ENCODE measurements at places on chromosomes 5 and 9.
A peak's percentile ranks its signal among the peaks of the same experiment; 100 is the strongest.

DNA sequence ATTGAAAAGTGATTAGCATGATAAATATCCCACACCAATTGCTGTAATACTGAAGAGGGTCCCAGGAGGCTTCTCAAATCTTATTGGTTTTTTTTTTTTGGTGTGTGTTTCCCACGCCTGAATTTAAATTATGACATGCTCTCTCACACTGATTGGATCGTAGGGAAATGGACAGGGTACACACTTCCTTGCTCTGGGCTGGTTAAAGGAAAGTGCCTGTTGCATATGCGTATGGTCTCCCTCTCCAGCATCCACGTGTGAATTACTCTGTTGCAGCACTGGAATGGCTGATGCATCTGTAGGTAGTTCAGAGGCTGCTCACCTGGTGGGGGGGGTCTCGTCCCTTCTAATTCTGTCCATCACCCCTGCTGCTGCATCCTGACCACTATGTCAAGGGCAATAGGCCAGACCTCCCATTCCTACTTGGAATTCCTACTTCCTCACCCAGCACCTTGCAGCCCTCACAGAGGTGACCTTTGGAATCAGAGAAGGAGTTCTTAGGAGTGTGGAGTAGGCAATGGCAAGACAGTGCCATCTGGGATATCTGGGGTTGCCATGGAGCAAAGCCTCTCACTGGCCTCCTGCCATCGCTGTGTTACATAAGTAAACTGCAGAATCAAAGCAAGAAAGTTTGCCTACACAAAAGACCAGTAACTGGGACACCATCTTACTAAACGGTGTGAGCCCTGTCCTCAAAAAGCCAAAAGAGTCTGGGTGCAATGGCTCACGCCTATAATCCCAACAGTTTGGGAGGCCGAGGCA lies 71.4 kb upstream of the FBXW11 start:
- DNase-seq: no peak

- no peak for DNase-seq
Measured at GRCh38 chr5:51694826-51695225, 311.6 kb downstream of the ISL1 start.

DNA sequence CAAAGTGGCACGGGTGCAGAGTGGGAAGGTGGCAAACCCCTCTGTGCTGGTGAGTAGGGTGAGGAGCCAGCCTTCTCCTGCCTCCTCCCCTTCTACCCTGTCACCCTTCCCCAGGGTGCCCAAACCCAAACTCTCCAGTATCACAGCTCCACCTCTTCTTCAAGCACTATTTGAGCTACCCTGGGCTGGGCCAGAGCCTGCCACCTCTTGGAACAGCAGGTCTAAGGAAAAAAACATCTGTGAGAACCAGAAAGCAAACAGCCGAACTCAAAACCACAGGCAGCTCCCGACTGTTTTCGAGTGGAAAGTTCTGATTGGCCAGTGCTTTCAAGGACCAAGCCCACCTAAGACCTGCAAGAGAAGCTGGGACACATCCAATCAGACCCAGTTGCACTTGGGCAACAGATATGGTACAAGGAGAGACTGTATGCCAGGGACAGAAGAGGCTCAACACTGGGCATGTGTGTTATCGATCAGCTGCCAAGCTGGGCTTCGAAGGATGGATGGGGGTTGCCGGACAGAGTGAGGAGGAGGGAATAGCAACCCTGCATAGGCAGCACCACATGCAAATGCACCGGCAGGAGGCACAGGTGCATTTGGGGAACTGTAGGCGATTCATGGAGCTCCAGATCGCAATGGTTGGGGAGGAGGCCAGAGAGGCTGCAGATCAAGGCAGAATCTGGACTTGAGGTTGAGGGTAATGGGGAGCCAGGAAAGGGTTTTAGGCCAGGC lies 19.7 kb downstream of the ACSL6 start:
- no peak for DNase-seq

- DNase-seq: peak; percentile 45
Measured at GRCh38 chr5:176425138-176425537, 8.8 kb upstream of the CLTB start.

DNA sequence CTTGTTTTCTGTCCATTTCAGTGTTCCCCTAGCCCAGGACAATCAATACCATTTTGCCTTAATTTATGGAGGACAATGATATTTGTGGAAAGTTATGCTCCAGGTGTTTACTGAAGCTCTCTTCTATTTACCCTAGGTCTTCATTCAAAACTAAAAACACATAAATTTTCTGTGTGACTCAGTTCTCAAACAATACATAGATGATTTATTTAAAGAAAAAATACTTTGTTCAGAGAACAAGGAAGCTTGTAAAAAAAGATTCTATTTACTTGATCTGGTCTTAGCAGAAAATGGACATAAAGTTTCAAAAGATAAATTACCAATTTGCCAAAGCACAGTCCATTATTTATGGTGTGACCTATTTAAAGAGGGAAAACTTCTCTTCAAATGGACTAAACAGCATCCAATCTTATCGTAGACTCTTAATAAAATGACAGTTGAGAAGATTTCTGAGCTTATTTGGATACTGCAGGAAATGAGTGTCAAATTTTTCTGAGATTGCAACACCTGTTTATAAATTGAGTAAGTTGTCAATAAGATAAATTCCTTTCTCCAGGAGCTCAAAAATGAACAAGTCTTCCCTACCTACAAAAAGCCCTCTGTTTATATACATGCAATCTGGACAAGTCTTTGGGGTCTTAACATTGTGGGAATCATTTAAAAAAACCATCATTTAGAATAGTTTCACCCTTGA lies 627.2 kb downstream of the PSAT1 start:
- no peak for DNase-seq

- peak; percentile 7 for DNase-seq
Measured at GRCh38 chr5:163993126-163993525, 487.7 kb downstream of the MAT2B start.

GRCh38 chr9:38127271-38127839 lies 58.3 kb upstream of the SHB start:
- DNase-seq: peak; percentile 13

- DNase-seq: no peak
Measured at GRCh38 chr5:74069741-74070140, 443.7 kb downstream of the ARHGEF28 start.

GRCh38 chr5:65696892-65697291 lies 25.0 kb downstream of the SGTB start:
- peak; percentile 3 for DNase-seq

- peak; percentile 83 for DNase-seq
Measured at GRCh38 chr9:36102742-36103495, 33.6 kb upstream of the GLIPR2 start.

DNA sequence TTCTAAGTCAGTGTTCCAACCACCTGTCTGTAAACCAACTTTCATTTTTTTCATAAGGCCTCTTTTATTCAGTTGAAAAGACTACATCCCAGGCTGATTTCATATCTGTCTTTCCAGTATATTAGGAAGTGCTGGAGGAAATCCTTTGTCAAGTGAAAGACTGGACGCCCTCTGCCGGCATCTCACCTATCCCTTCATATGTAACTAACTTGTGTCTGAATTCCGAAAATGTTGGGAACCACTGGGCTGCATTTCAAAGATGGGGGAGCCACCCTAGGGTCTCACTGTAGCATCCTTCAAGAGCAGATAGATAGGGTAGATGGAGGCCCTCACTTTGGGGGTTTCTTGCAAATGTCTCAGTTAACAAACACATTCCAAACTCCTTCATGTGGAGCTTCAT lies 569.8 kb downstream of the CTNND2 start:
- no peak for DNase-seq

GRCh38 chr5:154331232-154331631 lies 114.6 kb upstream of the SAP30L start:
- no peak for DNase-seq

DNA sequence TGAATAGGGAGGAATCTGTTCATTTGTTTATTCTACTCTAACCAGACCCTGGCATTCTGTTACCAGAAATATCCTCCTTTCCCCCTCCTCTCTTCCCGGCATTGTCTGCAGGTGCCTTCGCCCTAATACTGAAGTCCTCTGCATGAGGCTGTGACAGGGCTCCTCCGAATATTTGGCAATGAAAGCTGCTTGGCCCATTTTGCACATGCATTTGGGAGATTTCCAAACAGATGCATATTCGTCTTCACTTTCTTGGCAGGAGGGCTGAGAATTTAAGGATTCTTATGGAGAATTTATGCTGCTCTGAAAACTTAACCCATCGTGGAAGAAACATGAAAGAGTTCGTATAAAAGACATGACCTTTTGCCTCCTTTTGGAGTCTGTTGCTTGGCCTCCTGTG lies 484.0 kb downstream of the ZNF608 start:
- peak; percentile 15 for DNase-seq

GRCh38 chr9:70595211-70595610 lies 180.8 kb upstream of the KLF9 start:
- no peak for DNase-seq

DNA sequence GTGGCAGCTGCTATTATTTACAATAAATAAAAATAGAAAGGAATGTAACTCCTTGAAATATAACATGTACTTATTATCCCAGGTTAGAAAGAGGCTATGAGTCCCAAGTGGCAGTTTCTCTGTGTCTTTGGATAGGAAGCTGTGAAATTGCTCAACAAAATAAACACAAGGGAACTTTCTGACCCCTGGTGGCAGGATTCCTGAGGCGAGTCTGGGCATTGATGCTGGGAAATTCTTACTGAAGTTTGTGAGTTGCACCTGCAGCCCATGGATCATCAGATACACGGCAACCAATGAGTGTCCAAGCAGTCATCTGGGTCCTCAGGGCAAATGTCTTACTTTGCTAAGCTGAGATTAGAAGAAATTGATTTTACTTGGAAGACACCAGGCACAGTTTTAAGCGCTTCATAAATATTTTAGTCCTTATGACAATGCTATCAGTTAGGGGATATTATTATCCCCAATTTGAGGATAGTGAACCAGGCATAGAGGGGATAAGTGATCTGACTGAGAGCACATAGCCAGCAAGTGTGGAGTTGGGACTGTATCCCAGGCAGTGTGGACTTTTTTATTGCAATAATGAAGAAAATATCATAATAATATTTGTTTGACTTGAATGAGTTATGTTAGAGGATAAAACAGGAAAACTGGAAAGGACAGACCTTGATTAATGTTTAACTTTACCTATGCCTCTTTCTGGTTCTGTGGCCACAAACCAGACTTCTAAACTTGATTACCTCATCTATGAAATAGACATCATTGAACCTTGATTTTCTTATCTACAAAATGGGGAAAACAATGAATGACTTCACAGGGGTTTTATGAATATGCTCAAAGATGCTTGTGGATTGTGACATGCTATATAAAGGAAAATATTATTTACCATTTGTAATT lies 265.5 kb upstream of the ADAMTSL1 start:
- peak; percentile 25 for DNase-seq

DNA sequence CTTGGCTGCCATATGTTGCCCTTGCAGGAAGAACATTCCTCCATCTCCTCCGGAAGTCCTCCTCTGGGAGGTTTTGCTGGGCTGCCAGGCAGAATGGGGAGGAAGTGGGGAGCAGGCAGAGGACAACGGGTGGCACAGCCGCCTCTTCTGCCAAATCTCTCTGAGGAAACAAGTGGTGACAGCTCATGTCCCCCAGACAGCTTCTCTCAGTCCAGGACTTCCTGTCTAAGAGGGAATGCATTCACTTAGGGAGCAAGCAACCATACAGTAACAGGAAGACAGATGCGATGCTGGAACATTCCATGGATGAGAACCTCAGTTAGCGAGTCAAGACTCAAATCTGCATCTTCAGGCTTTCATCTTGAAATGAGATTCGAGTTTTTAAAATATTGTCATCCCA lies 701.0 kb downstream of the SEMA5A start:
- DNase-seq: peak; percentile 40

GRCh38 chr9:109560470-109561132 lies 62.5 kb upstream of the PTPN3 start:
- no peak for DNase-seq

DNA sequence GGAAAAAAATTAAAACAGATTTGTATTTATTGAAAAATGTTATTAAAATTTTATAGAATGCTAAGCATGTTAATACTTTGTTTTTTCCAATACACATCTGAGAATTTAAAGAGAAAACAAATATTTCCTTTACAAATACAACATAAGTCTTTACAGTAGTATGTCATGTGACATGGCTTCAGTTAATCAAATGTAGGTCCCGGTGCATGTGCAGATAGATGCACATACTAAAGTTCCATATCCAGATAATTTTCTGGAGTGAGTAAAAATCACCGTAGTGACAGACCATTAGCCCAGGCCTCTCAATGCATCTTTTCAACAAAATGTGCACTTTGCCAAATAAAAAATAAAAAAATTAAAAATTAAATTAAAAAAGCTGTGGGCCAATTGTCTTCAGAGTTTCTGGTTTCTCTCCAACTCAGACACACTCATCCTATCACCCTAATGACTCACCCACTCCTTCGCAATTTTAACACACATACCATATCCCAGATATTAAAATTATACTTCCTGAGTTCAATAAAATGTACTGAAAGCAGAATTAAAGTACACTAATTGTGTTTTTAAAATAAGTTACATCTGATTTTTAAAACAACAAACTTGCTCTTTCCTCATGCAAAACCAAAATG lies 508.1 kb downstream of the NR2F1-AS1 start:
- DNase-seq: peak; percentile 64

DNA sequence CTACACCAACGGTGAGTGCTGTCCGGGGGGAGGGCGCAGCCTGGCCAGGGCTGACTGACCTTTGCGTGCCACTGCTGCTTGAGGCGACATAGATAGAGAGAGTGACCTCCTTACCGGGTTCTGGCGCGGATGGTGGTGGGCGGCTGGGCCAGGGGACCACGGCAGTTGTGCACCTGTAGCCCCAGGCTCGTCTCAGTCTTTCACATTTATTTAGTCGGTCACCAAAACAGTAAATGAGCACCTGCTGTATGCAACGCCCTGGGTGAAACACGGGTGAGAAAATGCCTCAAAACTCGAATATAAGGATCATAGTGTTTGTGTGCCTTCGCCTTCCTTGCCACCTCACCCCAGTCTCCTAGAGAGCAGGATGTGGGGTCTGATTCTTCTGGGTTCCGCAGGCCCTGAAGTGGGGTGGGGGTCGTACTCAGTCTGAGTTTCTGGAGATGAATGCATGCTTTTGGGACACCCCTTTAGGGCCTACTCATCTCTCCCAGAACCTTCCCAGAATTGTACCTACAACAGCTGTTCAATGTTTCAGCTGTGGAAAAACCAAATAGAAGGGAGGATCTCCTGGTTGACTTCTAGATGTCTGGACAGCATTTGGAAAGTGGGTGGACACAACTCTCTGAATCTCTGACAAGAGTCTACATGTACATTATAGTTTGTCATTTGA lies 714 bp downstream of the SEC24A start:
- DNase-seq: no peak

- peak; percentile 65 for DNase-seq
Measured at GRCh38 chr5:77076961-77077828, 9.9 kb downstream of the ZBED3 start.
